ENCODE measurements at places on chromosomes 12 and 14.

DNA sequence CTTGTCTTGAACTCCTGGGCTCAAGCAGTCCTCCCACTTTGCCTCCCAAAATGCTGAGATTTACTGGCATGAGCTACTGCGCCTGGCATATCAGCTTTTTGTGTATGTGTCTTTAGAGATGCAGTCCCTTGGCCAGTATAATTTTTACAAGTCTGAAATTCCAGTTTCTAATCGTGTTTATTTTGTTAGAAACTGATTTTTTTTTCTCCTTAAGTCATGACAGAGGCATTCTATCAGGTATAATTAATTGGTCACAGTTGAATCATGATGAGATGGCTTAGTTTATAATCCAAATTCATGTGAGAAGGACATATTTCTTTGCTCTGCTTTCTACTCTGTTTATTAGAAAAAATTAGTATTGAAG, 98.9 kb downstream of the PCNX1 start:
- DNase-seq = no peak

DNA sequence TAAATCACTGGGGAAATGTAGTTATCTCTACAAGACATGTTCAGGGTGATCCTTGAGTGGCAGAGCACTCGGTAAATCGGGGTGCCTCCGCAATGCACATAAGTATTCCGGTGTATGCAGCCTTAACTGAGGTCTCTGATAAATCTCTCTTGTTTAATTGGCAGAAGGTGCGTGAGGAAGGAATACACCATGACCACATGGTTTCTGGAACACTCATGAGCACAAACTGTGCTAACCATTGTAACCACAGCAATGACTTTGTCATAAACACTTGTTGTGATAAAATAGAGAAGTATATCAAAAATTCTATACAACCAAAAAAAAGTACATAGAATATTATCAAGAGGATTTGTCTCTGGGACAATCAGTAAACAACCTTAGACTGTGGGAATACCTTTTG, 146.8 kb upstream of the DIO2 start:
- no peak for DNase-seq

DNA sequence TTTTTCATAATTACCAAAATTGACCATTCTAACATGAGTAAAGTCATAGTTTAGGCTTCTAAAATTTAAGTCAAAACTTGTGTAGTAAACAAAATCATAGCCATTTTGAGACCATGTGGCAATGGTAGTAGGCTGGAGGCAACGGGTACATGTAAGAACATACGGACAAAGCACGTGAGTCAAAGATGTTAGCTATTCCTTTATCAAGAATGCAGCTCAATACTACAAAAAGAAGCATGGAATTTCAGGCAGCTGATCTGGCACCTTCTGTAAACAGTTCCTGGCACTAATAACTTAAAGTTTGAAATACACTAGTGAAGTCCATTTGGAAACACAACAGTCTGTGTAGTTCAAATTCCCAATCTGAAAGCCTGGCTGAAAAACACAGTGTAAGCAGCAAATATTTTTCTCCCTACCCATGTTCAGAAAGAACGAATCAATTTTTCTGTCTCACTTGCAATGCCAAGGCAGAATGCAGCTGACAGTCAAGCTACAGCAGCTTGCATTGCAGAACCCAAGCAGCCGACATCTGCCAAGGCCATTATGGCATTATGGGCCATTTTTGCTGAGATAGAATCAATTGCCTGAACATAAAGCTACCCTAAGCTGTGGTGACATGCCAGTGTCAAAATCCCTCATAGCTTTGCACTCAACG, 29.3 kb downstream of the MYF5 start:
- no peak for DNase-seq

- DNase-seq = no peak
Observed at GRCh38 chr12:46553266-46553665, 180.7 kb upstream of the SLC38A2 start.

DNA sequence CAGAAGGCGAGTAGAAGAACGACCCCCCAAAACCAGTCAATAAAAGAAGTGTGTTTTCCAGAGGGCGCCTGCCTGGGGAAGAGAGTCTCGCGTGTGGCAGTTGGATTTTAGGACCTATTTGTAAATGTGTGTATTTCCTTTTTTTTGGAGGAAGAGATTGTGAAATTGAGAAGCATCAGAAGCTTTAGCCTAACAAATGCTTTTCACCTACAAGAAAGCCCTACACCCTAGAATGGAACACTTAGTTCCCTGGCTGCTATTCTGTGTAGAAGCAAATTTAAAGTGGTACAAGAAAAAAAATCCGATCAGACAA, 1.3 kb downstream of the RCOR1 start:
- DNase-seq = peak; percentile 9

DNA sequence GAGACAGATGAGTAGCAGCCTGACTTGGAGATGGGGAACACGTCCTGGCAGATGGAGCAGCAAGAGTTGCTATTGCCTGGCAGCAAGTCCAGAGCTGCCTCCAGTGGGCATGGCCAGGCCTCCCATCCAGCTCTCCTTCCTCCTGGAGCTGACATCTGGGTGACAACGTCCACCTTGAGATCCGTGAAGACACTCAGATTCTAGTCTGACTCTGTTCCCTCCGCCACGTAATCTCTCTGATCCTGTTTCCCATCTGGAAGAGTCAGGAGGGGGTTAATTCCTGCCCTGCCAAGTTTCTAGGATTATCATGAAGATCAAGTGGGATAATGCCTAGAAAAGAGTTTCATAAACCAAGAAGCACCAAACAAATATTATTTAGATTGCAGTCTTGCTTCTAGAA, 65.3 kb upstream of the FAM181A start:
- DNase-seq = no peak

- no peak for DNase-seq
Observed at GRCh38 chr12:34399631-34400410, 377.5 kb downstream of the ALG10 start.

DNA sequence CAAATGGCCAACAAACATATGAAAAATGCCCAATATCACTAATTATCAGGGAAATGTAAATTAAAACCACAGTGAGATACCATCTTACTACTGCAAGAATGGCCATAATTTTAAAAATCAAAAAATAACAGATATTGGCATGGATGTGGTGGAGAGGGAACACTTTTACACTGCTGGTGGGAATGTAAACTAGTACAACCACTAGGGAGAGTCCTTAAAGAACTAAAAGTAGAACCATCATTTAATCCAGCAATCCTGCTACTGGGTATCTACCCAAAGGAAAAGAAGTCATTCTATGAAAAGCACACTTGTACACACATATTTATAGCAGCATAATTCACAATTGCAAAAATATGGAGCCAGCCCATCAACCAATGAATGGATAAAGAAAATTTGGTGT, 459.7 kb downstream of the GXYLT1 start:
- no peak for DNase-seq

DNA sequence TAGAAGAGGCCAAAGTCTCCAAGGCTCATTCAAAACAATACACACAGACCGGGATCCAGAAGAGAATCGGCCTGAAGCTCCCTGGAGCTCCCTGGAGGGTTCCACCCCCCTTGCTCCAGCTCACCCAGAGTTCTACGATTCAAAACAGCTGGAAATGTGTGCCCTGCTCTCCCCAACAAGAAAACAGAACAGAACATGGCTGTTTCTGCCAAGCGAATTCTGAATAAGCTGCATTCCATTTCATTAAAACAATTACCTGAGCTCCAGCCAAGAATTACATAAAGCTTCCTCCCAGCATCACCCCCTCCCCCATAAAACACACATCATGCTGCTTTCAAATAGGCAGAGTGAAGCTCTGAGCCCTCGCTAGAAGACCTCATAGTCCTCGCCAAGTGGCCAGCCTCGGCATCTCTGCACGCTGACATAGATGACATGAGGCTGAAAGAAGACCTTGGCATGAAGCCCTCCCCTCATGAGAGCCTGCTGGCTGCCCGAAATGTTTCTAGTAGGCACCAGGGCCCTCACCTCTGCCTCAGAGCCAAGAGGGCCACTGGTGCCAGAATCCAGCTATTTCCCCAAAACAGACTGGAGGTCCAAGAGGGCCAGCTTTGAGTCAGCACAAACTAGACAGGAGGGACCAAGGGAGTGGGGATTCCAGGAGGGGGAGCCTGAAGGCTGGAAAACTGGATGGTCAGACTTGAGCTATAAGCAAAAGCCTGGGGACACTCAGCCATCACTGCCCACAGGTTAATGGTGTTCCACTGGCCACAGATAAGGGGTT, 8.3 kb downstream of the PXN start:
- peak; percentile 66 for DNase-seq

DNA sequence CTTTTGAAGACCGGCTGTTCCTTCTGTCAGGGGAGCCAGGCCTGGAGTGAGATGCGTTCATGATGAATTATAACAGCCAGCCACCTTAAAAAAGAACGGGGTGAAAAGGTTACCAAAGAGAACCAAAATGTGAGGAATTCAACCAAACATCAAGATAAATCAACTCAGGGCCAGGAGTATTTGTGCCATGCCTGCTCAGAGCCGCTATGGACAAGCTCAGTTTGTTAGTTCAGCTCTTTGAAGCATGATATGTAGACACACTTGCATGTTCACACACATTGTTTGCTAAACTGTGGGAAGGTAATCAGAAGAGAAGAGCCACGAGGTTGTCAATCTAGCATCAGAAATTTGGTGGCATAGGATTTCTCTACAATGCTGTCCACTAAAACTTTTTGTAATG, 367.4 kb upstream of the TBX3 start:
- DNase-seq = no peak

GRCh38 chr12:14260011-14260993, 105.2 kb upstream of the ATF7IP start:
- DNase-seq = peak; percentile 83

- no peak for DNase-seq
Observed at GRCh38 chr14:71399057-71399487, 491.8 kb downstream of the PCNX1 start.

DNA sequence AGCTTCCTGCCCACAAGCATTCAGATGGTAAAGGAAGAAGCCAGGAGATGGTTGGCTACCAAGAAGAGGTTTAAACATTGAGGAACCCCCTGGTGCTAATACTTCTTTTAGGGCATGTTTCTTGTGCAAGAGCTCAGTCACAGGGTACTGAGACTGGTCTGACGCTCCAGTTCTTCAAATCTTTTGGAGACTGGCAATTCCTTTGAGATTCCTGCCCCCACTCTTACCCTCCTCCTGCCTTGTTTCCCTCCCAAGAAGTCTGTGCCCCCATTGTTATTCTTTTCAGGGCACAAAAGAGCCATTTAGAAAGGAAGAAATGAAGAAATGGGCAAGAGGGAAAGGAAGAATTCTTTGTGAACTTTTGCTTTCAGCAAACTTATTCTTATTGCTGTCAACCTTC, 11.8 kb downstream of the A2ML1 start:
- peak; percentile 15 for DNase-seq

DNA sequence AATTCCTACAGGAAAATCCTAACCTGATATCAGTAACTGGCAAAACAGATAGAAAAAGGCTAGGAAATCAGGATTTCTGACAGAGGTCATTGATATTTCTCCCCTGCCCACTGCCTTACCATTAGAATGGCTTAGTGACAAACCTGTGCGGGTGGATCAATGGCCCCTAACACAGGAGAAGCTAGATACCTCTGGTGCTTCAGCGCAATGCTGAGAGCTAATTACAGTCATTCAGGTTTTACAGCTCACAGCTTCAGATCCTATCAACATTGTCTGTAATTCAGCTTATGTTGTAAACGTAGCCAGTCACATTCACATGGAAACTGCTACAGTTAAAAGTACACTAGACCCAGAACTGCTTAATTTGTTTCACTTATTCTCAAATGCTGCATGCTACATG, 17.4 kb upstream of the SLC10A1 start:
- DNase-seq = no peak

- peak; percentile 11 for DNase-seq
Observed at GRCh38 chr12:83827193-83827592, 1085.4 kb downstream of the SLC6A15 start.

DNA sequence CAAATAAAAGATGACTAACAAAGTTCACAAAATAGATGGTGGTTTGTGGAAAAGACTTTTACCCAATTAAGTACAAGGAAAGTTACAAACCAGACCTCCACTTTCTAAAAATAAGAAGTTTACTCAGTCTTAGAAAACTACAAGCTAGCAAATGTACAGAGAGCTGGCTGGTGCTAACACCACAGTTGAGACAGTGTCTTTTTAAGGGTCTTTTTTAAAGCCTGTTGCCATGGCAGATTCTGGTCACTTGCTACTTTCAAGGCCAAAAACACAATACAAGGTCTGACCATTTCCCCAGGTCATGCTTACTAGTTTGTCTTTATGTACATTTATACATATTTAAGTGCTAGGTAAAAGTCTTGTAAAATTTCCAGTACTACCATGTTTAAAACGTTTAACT, 2.4 kb downstream of the BTG1 start:
- DNase-seq = no peak

DNA sequence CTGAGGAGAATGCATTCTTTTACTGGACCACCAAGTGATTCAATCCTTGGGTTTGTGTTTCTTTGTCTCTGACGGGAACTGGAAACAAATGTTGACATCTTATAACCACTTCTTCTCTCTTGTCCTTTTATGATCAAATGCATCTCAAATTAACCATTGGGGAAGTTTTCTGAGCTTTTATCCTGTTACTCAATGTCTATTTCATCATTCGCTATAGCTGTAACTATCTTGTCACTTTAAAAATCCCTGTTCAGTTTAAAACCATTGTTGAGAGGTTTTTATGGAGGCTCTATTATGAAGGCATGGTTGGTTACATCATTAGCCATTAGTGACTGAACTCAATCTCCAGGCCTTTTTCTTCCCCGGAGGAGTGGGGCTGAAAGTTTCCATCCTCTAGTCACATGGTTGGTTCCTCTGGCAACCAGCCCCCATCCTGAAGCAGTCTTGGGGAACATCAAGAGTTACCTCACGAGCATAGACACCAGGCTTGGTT, 2.7 kb upstream of the CLEC6A start:
- no peak for DNase-seq

- no peak for DNase-seq
Observed at GRCh38 chr12:18899678-18900317, 161.9 kb downstream of the CAPZA3 start.

GRCh38 chr14:78710963-78711362, 540.8 kb downstream of the NRXN3 start:
- DNase-seq = no peak

- no peak for DNase-seq
Observed at GRCh38 chr14:31902945-31903646, 174.0 kb upstream of the ARHGAP5 start.

All from globus pallidus (tissue), 1 donor.